T-helper 9 cell (primary cell): ENCODE measurements at places on chromosomes 3 and 15.
A peak's percentile ranks its signal among the peaks of the same experiment; 100 is the strongest.

DNA sequence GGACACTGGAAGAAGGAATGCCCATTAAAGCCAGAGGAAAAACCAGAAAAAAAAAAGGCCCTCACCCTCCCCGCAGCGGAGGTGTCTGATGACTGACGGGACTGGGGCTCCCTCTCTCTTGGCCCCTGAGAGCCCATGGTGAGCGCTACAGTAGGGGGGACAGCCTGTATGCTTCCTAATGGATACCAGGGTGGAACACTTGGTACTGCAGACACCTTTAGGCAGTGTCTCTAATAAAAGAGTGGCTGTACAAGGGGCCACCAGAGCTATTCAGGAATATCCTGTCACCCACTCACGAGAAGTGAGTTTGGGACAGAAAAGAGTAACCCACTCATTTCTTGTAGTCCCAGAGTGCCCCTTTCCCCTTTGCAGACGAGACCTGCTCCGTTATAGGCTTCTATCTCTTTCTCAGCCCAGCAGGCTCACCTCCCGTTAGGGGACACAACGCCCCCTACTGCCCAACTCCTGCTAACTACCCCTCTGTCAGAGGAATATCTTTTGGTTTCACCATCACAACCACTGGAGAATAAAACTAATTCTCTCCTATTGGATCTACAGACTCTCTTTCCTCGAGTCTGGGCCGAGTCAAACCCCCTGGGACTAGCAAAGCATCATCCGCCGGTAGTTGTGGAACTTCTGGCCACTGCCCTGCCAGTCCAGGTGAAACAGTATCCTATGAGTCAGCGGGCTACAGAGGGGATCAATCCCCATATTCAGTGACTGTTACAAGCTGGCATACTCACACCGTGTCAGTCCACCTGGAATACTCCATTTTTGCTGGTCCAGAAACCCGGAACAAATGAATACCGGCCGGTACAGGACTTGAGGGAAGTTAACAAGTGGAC, 40.8 kb downstream of the ZBTB11 start:
- peak; percentile 58 for DNase-seq

DNA sequence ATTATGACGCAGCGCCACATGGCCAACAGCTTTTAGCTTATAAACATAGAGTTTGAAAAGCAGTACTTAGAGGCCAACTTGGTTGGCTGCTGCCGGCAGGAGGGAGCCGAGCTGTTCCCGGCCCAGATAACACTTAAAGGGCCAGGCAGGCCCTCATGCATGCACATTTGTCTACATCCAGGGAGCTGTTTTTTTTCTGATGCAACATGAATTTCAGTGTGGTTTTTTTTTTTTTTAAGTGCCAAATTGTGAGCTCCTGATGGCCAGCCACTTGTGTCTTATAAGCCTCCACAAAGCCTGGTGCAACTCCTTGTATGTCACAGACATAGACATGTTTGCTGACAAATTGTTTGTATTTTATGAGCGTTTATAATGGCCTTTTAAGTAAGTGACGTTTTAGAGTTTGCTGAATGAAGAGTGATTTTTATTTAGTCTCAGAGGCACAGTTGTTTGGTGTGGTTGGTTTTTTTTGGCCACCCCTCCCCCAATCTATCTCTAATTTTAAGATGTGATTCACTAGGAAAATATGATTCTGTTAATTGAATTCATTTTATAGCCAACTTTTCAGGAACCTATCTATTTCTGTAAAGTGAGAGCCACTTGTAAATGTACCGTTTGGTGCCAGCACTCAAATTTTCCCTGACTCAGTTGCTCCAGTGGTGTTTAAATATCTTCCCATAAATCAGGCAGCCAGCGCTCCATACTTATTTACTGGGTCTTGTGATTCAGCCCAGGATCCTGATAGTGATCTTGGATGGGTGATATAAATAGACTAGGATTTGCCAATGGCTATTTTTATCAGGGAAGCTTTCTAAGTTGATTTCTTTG, 134.3 kb downstream of the VGLL4 start:
- DNase-seq = no peak

- DNase-seq = no peak
Measured at GRCh38 chr3:145578471-145578870, 582.5 kb downstream of the PLOD2 start.

- no peak for DNase-seq
Measured at GRCh38 chr3:114645392-114645791, 351.6 kb downstream of the TIGIT start.

DNA sequence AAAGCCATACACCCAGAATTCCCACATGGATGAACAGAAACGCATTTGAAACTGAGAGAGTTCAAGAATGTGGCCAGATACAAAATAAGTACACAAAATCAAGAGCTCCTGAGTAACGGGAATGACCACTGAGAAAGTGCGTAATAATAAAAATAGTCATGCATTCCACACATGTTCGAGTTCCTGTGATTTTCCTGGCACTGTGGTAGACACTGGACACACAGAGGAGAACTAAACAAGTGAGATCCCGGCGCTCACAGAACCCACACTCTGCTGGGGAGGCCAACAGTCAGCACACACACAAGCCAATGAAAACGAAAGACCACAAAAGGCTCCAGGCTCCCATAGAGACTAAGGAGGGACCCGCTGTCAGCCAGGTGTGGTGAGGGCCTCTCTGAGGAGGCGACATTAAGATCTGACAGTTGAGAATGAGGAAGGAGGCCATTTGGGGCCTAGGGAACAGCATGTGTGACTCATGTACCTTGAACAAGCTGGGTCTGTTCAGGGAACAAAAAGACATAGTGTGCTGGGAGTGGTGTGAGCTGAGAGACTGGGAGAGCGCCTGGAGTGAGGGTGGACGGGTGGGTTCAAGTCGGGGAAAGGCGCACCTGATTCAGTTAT, 5.1 kb downstream of the FAM107A start:
- DNase-seq = no peak

GRCh38 chr3:56467108-56467507, 1.2 kb downstream of the ERC2 start:
- no peak for DNase-seq

- DNase-seq = no peak
Measured at GRCh38 chr3:161854232-161854771, 357.7 kb downstream of the OTOL1 start.

- no peak for DNase-seq
Measured at GRCh38 chr15:53203454-53203853, 413.3 kb upstream of the ONECUT1 start.

- DNase-seq = no peak
Measured at GRCh38 chr3:99468918-99469317, 169.5 kb upstream of the COL8A1 start.

DNA sequence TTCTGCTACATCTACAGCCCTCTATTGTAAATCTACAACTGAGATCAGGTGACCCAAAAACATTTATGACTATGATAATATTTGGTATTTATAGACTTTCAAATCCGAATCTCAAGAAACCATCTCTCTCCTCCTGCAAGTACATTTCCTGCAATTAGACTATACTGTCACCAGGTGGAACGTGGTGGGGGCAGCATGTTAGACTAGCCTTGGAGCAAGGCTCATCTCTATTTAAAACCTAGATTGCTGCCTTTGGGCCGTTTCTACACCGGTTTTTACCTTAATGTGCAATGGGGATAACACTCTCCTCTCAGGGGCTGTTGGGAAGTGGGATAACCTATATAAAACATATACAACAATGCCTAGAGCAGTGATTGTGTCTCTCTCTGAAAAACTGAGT, 3.8 kb upstream of the KATNBL1 start:
- no peak for DNase-seq

DNA sequence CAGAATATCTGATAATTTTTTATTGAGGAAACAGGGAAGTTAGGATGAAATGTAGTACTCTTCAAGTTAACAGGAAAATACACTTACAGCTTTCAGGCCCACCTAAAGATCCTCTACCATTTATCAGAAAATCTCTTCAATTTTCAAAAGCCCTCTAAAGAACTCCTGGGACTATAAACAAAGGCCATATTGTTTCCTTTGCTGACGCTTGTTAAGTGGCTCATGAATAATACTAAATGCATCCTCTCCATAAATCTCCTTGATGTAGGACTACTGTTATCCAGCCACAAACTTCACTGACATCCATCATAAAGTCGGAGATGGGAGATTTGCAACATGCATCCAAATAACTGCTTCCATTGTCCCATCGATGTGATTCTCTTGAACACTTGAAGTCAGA, 326.5 kb downstream of the ZIC1 start:
- DNase-seq = no peak

GRCh38 chr3:128994581-128995546, 988 bp upstream of the CFAP92 start:
- no peak for DNase-seq

DNA sequence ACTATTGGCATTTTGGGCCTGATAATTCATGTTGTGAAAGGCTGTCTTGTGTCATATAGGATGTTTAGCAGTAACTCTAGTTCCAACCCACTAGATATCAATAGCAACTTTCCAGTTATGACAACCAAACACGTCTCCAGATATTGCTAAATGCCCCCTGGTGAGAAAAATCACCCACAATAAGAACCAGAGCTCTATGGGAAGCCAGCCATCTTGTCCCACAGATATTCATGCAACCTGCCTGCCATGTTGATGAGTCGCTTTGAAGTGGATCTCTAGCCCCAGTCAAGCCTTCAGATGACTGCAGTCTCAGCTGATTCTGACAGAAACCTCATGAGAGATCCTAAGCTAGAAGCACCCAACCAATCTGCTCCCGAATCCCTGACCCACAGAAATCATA, 5.6 kb upstream of the TNIK start:
- DNase-seq = no peak

DNA sequence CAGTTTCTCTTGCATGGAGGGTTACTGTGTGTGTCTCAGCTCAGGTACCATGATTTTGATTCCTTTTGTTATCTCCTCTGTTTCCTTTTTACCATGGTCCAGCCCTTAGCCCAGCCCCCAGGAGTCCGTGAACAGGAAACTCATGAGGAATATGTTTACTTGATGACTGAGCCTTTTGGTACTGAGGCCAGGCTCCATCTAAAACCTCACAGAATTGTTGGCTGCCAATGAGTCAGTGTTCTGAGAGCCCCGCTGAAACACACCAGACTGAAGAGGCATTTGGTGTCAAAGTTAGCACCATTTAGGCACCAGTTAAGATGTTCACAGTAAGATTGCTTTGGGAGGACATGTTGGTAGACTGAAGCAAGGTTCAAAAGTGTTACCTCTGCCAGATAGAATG, 80.9 kb downstream of the DGKG start:
- no peak for DNase-seq

DNA sequence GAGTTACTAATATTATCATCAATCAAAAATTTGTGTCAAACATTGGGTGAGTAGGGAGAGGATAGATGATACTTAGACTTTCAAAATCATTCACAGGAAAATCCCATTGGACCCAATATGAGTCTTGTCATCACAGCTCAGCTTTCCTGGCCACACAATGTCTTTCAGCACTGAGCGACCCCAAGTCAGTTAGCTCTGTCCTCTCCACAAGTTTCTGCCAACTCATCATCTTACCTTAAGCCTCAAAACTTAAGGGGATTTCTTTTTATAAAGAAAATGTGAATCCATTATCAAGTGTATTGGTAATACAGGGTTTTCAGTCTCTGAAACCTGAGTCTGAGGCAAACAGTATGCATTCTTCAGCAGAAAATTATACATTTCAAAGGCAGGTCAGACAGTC, 55.8 kb downstream of the SUMF1 start:
- no peak for DNase-seq

GRCh38 chr3:140285380-140285779, 350.4 kb downstream of the CLSTN2 start:
- DNase-seq = no peak

DNA sequence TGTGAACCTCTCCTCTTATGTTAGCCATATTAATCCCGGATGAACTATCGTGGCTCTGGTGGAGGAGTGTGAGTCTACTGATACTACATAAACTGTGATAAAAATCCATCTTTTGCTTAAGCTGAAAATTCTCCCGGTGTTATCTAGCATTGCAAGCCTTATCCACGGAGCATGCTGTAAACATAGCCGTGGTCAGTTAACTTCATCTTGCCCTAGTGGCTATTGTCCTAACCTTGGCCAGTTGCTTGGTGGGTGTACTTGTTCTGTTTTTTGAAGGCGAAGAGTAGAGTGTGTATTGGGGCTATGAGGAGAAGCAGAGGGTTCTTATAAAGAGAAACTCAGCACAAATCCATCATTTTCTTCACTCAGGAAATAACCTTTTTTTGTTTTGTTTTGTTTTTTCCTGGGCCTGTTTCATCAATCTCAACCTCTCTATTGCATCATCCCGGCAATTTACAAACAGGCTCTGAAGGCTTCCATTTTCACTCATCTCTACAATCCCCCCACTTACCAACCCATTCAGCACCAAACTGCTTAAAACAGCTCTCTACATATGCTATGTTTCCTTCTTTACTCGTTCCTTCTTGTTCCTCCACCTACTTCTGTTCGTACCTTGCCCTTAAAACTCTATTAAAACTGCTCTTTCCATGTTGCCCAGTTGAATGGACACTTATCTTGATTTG, 135.5 kb upstream of the PTX3 start:
- no peak for DNase-seq

DNA sequence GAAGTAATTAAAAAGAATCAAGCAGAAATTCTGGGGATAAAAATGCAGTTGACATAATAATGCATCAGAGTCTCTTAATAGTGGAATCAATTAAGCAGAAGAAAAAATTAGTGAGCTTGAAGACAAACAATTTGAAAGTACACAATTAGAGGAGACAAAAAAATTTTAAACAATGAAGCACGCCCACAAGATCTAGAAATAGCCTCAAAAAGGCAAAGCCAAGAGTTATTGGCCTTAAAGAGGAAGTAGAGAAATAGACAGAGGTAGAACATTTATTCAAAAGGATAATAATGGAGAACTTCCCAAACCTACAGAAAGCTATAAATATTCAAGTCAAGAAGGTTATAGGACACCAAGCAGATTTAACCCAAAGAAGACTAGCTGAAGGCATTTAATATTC, 113.3 kb downstream of the TBC1D2B start:
- DNase-seq = no peak

DNA sequence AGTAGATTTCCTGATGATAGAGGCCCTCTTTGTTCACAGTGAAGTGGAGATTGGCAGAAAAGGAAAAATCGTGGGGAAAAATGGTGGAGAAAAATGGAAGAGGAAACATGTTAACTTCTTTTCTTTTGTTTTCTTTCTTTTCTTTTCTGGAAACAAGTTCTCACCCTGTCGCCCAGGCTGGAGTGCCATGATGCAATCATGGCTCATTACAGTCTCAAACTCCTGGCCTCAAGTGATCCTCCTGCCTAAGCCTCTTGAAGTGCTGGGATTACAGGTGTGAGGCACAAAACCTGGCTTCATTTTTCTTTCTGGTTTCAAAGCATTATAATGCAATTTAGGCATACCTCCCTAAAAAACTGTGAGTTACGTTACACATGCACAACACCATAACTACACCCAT, 464.2 kb downstream of the MECOM start:
- DNase-seq = no peak

DNA sequence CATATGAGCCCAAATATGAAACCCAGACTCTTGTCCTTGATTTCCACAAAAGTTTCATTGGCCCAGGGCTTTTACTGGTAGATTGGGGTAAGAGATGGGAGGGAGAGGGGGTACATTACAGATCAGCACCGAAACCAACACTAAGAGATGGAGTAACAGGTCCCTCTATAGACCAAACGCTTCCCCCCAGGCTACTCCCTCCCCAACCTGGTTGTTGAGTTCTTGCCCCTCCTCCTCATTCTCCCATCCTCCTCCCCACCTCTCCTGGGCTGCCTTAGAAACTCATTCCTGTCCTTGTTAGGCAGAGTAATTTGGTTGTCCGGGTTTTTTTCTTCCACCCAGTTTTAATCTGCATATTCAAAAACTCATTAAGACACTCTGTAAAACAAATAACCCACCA, 74.1 kb downstream of the MESD start:
- DNase-seq = no peak
